ENCODE measurements at places on chromosomes 4 and X.

DNA sequence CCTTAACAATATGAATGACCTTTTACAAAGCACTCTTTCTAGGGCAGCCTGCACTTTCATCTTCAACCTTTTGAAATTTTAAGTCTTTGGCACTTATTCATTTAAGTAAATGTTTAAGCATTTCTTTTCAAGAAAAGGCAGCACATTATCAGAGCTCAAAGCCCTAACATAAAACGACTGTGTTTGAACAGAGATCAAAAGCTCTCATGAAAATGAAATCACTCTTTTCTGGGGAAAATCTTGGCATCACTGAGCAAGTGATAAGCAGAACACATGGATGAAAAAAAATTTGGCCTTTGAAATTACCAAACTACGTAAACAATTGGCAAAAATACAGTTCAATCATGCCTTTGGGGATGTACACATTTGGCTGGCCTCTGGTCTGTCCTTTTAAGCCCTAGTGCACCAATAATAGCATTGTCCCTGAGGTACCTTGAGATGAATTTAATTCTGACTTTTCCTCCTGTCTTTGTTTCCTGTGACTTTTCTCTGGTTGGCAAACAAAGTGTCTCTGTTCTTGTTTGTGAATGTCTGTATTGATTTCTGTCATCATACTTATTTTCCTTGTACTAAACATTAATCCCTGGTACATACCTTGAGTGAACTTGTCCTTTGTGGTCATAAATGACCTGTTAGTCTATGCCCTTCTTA lies 12.9 kb upstream of the ODAM start:
- no peak for DNase-seq

DNA sequence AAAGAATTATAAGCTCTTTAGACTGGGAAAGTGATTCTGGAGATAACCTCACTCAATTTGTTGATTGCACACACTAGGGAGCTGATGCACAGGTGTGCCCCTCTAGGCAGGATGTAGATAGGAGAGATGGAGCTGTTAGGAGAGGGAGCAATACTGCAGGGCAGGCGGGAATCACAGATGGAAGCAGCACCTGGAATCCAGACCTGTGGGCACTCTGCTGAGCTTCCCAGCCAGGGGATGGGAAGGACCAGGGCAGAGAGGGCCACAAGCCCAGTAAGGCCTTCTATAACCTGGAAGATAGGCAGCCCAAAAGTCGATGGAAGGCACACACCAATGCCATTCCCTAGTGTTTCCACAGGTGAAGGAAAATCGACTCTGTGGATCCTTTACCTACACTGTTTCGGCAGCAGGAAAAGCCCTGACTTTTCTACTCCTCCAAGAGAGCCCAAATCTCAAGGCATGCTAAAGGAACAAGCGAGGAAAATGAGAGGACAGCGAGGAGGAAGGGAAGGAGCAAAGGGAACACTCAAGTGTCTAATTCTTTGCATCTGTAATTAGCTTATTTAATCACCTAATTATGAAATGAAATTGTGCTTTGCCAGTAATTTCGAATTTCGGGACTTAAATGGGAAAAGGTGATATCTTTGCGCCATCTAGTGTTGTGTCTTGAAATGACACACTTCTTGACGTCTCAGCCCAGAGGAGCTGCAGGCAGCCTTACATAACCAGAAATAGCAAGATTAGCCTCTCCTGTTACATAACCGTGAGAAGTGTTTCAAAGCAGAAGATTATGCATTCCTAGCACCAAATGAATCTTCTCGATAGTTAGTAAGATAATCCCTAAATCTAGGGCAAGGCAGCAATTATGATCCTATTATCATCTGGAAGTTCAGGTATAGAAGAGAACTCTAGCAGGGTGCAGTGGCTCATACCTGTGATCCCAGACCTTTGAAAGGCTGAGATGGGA lies 31.0 kb upstream of the TLR3 start:
- peak; percentile 53 for DNase-seq

GRCh38 chr4:85861064-85861765 lies 386.3 kb downstream of the ARHGAP24 start:
- no peak for DNase-seq

GRCh38 chrX:21167011-21167410 lies 207.2 kb upstream of the CNKSR2 start:
- DNase-seq = no peak

GRCh38 chrX:112852851-112853250 lies 12.2 kb upstream of the AMOT start:
- no peak for DNase-seq

All from CD14-positive monocyte (primary cell).